Foreskin keratinocyte (primary cell): ENCODE measurements at places on chromosomes 4 and X. TPM values are rescaled to one million over a fixed set of nuclear protein-coding genes. Genes with fewer than 3 reads are reported as not detected.
A peak's percentile ranks its signal among the peaks of the same experiment; 100 is the strongest.

- DNase-seq = no peak
Measured at GRCh38 chr4:94462572-94462971, 10.8 kb downstream of the PDLIM5 start.

GRCh38 chrX:153944140-153944799 lies at the start of gene RENBP:
Gene RENBP, minus strand, starts transcription at chrX:153944643. Its CDS starts 33 bp downstream, at chrX:153944610.
- DNase-seq = no peak

- no peak for DNase-seq
Measured at GRCh38 chrX:103783196-103783595, 6.6 kb downstream of the PLP1 start.

- DNase-seq = peak; percentile 22
Measured at GRCh38 chrX:72243472-72243871, 4.6 kb upstream of the ERCC6L start.

- DNase-seq = peak; percentile 97
Measured at GRCh38 chr4:40576651-40577480, 52.8 kb downstream of the RBM47 start.

DNA sequence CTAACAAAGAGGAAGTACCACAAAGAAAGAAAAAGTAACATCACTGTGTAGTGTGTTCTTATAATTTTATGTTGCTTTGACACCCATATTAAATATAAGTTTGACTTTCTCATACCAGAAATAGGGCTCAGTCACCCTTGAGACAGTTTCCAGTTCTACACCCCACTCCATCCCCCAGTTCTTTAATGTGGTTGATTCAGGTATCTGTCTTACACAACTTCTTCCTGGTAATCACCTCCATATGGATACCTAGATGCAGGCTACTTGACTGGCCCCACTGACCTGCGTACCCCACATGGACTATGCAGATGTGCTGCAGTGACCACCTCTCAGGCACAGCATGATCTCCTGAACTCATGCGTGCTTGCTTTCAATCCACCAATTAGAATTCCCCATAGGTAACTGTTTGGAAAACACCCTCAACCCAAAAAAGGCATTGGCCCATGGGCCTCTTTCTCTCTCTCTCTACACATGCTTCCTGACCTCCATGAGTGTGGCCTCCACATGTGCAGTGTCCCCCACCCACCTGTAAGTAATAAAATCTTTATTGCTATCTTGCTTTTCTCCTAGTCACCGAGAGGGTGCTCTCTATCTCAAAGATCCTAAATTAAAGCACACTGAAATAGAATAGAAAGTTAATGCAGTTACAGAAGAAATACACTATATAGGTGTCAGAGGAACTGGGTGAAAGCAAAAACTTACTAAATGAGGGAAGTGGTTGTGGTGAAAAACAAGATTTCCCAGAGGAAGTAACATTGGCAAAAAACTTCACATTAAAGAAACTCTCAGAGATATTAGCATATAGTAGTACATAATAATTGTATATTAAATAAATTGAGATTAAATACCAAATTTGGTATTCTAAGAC lies 98.4 kb downstream of the ZAR1 start:
- no peak for DNase-seq

GRCh38 chrX:121853762-121854613 lies 806.6 kb downstream of the GLUD2 start:
- DNase-seq = no peak

GRCh38 chrX:46882266-46882665 lies 30.0 kb upstream of the JADE3 start:
- DNase-seq = no peak

- no peak for DNase-seq
Measured at GRCh38 chr4:106291678-106292077, 24.3 kb downstream of the TBCK start.

GRCh38 chr4:8318509-8318908 lies 49.0 kb downstream of the HTRA3 start:
- no peak for DNase-seq

Gene MAGEB1
- total RNA-seq = not detected in 2 replicates

Gene NDNF
- total RNA-seq = not detected in 2 replicates

Gene MAGED4
- 3.7 and 6.0 TPM in 2 replicates for total RNA-seq

Gene IGSF1
- total RNA-seq = not detected in 2 replicates
